ENCODE measurements at places on chromosomes 1 and 21.

DNA sequence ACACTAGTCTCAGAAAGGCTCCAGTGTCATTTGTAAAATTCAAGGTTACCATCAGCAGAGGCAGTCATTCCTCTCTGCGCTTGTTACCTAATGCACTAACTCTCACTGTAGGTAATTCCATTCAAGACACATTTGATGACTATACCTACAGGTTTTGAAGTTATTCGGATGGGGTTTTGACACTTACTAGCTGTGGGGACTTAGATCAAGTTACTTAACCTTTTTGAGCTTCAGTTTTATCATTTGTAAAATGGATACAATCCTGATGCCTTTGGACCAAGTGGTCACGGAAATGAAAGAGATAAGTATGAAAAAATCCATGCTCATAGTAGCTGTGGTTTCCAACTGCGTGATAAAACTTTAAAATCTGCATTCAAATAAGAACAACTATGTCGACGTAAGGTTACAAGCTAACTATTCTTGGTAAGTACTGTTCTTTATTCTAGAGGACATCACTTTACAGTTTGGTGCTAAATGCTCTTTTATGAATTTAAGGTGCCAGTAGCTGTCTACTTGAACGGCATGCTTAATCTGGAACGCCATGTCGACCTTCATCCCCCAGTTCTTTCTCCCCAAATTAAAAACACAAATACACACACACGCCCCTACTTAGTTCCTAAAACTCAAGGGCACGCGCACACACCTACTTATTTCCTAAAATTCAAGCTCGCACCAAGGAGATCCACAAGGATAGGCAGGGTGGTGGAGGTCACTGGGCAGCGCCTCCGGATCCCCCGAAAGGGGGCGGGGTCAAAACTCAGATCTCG lies 550 bp upstream of the NFYC start:
- DNase-seq = no peak

DNA sequence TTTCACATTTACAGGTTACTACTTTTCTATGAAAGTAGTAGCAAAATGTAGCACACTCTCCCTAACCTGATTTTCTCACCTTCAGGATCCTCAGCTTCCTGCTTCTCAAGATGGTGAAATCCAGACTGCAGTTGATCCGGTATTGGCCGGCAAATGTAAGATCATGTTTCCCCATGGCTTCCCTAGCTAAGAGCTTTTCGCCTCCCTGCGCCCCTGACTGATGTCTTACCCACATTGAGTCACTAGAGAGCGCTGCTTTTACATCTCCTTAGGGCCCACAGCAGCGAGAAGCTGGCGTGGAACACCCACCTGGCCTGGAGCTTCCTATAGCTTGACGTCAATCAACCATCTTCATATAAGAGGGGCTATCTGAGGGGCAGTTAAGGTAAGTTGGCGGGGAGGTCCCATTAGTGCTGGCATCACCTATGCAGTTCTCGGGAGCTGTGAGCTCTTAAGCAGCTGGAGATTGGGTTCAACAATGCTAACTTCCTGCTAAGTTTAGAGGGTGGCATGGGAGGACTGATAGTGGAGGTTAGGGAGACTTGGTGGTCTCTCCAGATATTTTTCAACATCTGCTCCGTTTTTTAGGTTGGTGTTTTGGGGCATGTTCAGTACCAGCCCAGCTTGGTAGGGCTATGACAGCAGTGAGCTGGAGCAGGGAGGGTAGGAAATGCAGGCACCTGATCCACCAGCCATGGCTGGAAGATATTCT lies 5.5 kb downstream of the PTPN7 start:
- peak; percentile 39 for DNase-seq

- no peak for DNase-seq
Measured at GRCh38 chr21:35468991-35469390, 419.9 kb upstream of the RUNX1 start.

DNA sequence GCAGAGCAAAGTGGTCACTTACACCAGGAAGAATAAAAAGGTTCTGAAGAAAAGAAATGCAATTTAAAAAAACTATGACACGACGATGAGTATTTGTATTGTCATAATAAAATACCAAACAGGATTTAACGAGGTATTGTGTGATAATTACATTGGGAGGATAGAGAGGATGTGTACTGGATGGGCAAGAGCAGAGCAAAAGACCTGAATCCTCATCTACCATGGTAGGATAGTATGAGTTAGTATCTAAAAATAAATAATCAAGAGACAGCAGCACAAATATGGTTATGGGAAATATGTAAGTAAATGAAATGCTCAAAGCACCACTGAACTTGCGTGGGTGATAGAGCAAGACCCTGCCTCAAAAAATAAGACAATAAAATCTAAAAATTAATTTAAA lies 162.6 kb downstream of the CDC42BPA start:
- no peak for DNase-seq

- DNase-seq = no peak
Measured at GRCh38 chr1:188872376-188872775, 1605.3 kb downstream of the BRINP3 start.

GRCh38 chr1:9066945-9067807 lies 2.3 kb downstream of the SLC2A5 start:
- DNase-seq = no peak

DNA sequence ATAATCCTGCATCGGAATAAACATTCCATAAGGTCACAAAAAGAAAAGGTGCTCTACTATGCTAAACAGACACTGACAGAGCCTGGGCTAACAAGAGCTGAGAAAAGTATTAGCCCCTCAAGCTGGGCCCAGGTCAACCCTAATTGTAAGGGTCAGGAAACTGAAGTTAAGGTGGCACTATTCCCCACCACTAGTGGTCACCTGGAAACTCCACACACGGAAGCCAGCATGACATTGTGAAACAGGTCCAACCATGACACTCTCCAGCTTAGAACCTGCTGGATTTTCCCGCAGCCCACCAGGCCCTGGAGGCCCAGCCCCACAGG lies 1.2 kb downstream of the PTTG1IP start:
- DNase-seq = no peak

GRCh38 chr1:150207281-150207971 lies 28.5 kb downstream of the ANP32E start:
- DNase-seq = no peak

GRCh38 chr21:33388188-33388587 lies 15.0 kb upstream of the IFNGR2 start:
- DNase-seq = no peak

GRCh38 chr1:28135371-28136168 lies 40.9 kb downstream of the PTAFR start:
- DNase-seq = no peak
